ENCODE measurements at places on chromosomes 11 and 22.

GRCh38 chr11:119863851-119864601, 135.0 kb upstream of the NECTIN1 start:
- DNase-seq = peak; percentile 39

GRCh38 chr11:56848141-56848809, 99.8 kb upstream of the OR9G4 start:
- DNase-seq = no peak

DNA sequence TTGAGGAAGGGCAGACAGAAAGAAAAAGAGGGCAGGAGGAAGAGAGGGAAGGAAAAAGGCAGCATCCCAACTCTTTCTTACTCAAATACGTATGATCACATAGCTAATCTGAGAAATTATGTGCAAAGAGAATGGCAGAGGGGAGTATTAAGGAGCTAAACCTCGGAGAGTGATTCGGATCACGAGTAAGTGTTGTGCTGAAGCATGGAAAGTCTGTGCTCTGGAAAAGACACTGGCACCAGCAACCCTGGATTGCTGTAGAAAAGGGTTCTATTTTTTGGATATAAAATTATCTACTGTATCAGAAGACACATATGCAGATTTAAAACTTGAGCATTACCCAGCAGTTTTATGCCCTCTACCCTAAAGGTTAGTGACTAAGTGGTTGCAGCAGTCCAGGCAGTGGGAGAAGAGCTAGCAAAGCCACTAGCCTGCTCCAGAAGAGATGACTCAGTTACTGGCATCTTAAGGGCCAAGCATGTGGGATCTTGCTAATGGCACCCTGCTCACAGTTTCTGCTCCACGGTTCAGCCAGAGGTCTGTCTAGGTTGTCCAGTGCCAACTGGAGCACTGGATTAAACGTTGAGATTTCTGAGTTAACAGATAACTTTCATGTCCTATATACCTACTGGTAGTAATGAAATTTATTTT, 151.7 kb downstream of the SWAP70 start:
- no peak for DNase-seq

DNA sequence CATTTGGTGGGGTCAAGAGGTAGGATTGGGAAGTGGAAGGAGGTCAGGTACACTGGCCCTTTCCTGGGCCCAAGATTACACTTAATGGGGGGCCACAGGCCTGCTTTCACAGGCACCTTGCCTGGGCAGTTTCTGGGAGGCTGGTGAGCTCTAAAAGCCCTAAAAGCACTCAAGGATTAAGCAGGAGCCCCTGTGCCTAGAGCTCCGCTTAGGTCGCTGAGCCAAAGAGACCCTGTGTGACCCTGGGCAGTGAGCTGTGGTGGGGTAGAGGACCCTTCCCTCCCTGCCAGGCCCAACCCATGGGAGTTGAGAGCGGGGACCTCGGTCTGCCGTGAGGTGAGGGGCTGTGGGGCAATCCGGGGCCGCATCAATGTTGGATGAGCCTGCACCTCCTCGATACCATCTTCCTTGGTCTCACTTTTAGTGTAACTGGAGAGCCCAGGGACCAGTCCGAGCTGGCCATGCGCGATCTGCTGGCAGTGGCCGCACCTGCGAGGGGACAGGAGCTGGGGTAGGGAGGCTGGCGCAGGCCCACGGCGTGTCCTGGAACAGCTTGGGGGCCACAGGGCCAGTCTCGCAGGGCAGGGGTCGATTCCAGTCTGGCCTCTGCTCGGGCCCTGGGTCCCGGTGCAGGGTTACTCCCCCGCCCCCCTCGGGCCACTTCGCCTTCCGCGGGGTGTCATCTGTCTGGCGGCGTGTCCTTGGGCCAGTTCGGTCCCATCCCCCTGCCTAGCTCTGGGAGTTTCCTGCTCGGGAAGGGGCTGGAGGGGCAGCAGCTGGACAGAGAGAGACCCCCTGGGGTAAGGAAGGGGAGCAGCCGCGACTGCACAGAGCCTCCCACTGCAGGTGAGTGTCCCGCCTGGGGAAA, 44.3 kb downstream of the EIF3F start:
- no peak for DNase-seq

DNA sequence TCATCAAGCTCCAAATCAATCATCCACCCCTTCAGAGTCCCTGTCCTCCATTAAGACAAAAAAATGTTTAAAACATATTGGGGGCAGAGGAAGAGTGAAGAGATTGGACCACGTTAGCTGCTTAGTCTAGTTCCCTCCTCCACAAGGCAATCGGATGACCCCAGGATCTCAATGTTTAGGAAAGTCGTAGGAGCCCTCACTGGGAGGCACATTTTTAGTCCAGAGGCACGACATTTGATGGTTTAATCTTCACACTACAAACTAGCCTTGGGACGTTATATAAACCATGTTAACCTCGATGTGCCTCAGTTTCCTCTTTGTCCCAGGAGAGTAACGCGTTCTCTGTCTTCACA, 588 bp upstream of the FAT3 start:
- DNase-seq = peak; percentile 12

DNA sequence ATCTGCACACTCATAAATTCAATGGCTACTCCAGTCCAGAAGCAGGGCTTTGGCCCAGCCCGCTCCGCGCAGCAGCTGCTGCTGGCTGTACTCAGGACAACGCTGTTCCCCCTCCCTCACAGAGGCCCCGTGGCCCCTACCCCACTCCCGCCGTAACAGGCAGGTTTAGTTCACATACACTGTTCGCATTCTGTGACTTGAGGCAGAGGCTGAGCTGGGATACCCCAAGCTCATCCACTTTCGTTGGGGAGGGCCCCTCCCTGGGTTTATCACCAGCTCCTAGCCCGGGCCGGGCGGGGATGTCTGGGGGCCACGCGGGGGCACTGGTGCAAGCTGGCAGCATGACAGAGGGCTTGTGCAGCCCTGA, 52.4 kb downstream of the SYT13 start:
- no peak for DNase-seq

GRCh38 chr11:37747121-37747520, 1149.1 kb upstream of the RAG2 start:
- DNase-seq = no peak

- DNase-seq = no peak
Observed at GRCh38 chr11:102115557-102115956, 5.3 kb downstream of the YAP1 start.

Data from right renal pelvis (tissue), 4 donors.